H1 (cell line): ENCODE measurements at places on chromosomes 3 and 15. TPM values are rescaled to one million over a fixed set of nuclear protein-coding genes. Genes with fewer than 3 reads are reported as not detected.

ADAMTS17 gene
- total RNA-seq = 1.7 and 1.9 TPM in 2 replicates

GRCh38 chr15:79682285-79682684 lies 214.5 kb downstream of the MTHFS start:
- DNase-seq = no peak

DNA sequence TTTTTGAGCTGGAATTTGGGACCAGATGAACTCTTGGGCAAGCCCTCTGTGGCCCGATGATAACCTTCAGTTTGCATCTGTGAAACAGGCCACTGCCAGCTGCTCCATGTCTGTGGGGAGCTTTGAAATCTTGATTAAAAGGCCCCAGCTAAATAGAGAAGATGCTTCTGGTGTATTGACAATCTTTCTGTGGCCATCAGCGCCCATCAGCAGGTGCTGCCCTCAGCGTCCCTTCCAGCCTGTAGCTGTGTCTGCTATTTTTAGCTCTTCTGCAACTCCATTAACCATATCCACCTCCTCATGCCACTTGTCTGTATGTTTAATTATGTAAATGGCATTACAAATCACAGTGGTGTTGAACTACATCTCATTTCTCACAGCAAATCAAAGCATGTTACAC lies 54.0 kb downstream of the CHCHD6 start:
- no peak for DNase-seq

TM4SF4 gene
- total RNA-seq = not detected in 2 replicates

- no peak for DNase-seq
These were observed 365 bp upstream of the PDCD6IP start for GRCh38 chr3:33798113-33798417.

DNA sequence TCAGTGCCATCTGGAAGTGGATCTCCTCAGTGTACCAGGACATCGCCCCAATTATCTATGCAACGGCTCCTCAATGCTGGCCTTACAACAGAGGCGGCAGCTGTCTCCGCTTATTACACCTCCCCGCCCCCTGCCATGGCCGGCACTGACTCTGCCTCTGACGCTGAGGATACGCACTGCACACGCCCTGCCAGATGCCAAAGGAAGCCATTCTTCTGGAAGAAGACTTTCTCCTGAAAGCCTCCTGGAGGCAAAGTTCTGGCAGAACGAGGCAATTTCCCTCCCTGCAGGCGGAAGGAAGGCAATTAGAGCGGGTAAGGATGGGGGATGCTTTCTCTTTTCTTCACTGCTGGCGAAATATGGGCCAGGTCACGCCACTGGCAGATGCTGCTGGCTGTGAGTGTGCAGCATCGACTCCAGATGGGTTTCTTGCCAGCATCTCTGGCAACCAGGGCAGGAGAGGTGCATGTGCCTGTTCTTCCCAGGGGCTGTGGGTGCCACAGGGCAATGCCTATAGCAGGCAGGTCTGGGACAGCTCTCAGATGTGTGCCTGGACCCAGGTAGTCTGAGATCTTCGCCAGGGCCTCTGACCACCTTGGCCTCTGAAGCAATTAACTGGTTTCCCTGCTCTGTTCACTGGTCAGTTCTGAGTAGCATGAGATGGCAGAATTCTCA lies 62.2 kb upstream of the MRPS22 start:
- no peak for DNase-seq

GRCh38 chr3:49940667-49941249 lies 808 bp downstream of the RBM6 start:
- DNase-seq = no peak

GRCh38 chr15:74274470-74275038 lies 38.4 kb downstream of the CCDC33 start:
- DNase-seq = no peak

DNA sequence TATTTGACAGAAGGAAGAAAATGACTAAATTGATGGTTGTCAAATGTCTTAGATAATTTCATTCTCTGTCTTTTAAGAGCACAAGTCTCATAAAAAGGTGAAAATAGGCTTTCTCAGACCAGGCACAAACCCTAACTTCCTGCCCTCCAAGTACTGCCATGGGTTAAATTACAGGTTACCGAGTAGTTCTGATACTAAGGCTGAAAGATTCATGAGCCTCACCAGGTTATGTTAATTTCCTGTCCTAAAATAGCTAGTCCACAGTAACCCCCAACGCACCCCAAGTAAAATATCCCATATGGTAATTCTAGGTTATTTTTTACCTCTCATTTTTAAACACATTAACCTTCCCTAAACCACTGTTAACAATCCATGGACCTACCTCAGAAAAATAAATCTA lies 42.0 kb downstream of the GSK3B start:
- no peak for DNase-seq

DNA sequence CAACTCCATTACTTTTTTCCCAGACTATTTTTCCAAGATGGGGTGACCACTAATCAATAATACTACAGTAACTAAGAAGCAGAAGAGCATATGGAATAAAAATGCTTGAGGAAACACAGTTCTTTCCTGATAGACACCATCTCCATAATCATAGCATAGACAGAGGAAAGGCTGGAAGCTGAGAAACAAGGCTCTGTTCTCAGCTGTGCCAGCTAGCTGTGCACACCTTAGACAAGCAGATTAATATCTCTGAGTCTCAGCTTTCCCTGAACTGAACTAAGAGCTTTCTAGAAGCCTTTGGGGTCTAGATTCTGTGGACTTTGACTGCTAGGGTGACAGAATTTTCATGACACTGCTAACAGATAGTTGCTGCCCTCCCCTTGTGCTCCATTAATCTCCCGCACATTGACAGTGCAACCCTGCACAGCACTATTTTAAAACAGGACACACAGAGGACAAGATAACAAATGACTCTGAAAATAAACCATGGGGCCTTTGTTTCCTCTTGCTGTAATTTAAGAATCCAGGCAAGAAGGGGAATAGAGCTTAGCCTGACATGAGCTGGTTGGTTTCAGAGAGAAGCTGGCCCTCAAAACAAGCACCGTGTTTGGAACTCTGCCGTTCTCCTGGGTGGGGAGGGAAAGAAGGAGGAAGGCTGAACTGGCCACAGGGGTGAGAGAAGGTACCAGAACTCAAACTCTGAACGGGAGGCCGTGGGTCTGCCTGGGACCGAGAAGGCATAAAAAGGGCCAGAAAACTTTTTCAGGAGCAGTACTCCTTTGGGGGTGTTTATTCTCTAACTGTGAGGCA lies 67.4 kb downstream of the ATP13A5 start:
- DNase-seq = no peak

PPCDC gene
- 11.3 and 14.7 TPM in 2 replicates for total RNA-seq

DNA sequence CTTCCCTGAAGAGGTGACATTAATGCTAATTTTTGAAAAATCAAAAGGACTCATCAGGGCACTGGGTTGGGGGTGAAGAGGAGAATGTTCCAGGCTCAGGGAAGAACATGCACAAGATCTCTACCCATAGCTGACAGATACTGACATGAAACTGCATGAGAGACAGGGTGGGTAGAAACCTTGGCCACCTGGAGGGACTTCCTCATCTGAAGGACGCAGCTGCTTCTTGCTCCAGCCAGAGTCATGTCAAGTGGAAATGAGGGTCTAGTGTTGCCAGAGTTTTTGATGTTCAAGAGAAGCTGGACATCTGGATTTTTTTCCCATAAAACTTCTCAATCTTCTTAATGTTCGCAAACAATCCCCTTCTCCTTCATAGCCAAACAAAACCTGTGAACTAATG lies 29.7 kb downstream of the AMOTL2 start:
- DNase-seq = no peak

DNA sequence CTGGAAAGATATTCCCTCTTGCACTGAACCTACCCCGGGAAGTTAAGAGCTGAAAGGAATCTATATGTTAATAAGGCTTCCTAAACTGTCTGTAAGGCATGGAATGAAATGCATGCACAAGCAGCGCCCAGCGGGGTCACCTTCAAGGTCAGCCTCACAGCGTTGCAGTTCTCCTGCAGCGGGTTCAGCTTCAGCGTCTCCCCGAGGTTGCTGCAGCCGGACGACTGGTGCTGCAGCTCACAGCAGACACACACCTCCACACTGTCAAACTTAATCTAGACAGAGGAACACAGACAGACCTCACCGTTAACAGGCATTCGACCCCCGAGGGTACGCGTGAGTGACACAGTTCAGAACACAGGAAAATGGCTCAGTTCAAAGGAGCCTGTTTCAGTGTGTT lies 73.3 kb downstream of the NSMCE3 start:
- peak; percentile 13 for DNase-seq

DNA sequence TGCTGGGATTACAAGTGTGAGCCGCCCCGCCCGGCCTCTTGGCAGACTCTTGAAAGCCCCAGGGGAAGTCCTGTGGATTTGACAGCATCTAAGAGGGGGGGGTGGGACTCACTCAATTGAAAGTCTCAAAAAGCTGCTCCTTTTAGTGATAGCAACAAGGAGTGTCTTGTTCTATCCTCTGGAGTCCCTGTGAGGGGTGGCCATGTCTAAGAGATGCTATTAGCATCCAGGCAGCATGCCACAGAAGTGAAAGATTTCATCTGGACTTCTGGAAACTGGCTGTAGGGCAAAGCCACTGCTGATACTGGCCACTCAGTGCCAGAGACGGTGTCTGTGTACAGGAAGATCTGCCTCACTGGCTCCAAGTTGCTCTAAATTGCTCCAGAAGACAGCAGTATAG lies 74.0 kb downstream of the DHX36 start:
- DNase-seq = no peak

GREM1 gene
- 0.57 and 1.1 TPM in 2 replicates for total RNA-seq

DNA sequence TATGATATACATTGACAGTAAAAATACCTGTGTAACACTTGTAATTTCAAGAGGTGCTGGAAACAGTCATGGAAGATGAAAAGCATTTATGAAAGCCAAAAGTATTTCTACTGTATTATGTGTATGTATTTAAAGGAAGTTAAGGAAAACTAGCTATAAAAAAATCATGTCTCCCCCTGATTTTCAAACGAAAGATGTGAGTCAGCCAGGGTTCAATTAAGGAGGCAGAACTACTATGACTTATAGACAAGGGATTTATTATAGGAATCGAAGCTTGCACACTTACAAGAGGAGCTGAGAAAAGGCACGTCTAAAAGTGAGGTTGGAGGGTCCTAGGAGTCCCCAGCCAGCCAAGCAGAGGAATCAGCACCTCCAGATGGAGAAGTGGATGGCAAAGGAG lies 119.4 kb downstream of the SUCLG2 start:
- DNase-seq = no peak

DNA sequence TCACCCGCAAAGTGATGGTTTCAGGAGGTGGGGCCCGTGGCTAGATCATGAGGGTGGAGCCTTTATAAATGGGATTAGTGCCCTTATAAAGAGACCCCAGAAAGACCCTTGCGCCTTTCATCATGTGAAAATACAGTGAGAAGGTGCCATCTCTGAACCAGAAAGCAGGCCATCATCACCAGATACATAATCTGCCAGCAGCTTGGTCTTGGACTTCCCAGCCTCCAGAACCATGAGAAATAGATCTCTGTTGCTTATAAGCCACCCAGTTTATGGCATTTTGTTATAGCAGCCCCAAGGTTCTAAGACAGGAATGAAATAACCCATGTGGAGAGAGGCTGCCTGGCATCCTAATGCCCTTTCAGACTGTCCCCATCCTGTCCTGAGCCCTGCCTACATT lies 127.8 kb upstream of the SMAD3 start:
- DNase-seq = no peak

ANKRD63 gene
- 0.26 TPM in 1 of 2 replicates, not detected in the other for total RNA-seq

DNA sequence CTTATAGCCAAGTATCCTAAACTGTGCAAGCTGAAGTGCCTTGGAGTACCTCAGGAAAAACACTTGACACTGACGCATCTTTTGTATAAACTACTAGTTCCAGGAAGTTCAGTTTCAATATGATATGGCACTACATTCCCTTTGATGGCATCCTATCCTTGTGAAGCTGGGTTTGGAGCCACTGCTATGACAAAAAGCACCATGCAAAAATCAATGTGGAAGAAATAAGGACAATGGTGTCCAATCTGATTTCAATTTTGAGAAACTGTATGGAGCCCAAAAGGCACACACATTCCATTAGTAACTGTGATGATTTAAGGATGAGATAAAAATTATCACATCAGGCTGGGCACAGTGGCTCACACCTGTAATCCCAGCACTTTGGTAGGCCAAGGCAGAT lies 5.6 kb downstream of the RPS27L start:
- no peak for DNase-seq

DNA sequence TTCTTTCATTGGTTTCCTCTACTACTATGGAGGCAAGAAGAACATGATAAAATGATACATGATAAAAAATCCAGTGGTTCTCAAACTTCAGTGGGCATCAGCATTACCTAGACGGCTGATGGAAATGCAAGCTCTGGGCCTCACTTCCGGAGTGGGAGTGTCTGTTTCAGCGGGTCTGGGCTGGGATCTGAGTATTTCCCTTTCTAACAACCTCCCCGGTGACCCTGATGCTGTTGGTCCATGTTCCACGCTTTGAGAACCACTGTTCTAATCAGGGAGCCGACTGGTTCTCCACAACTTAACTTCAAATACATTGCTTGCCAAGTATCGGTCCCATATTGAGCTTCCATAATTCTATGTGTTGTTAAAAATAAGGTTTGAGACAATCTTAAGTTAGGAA lies 712.3 kb upstream of the LMCD1 start:
- DNase-seq = no peak

SLC22A13 gene
- 0.41 and 0.54 TPM in 2 replicates for total RNA-seq

DNAH12 gene
- total RNA-seq = not detected in 2 replicates

- peak; percentile 48 for DNase-seq
These were observed 701 bp downstream of the SGO1 start for GRCh38 chr3:20185331-20185678.

DNA sequence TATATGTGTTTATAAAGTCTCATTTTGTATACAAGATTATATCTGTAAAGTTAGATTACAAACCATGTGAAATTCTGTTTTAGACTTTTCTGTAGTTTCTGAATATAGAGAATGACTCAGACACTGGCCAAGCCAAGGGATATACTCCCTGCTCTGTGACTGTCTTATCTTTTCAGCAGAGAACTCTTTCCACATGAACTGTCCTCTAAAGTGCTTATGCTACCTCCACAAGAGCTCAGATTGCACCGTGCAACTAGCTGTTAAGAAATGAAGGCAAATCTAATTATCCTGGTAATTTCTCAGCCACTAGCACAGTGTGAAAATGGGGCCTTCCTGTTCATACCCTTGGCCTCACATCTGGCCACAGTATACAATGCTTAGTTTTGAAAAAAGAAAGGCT lies 44.3 kb upstream of the CPNE4 start:
- no peak for DNase-seq

FGD5 gene
- 14.3 and 15.3 TPM in 2 replicates for total RNA-seq

- DNase-seq = no peak
These were observed 262.9 kb downstream of the ZMAT3 start for GRCh38 chr3:178808748-178809147.

DNA sequence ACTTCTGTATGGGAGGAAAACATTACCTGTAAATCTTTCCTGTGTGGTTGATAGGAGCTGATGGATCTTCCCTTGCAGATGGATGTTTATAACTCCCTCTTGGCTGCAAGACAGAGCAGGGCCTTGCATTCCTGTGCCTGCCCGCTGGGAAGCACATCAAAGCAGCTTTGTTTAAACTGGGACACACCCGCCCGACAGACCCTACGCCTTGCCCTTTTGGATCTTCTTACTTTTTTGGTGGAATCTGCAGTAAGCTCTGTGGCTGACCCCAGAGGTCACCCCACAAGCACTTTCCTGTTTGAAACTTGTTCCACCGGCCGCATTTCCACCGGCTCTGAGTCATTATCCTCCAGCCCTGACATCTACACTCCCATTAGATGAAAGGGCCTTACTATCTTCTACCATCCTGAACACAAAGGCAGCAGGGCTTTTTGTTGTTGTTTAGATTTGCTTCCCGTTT lies 244.1 kb upstream of the STT3B start:
- DNase-seq = no peak
